ENCODE measurements at places on chromosomes 7 and 10.
A peak's percentile ranks its signal among the peaks of the same experiment; 100 is the strongest.

DNA sequence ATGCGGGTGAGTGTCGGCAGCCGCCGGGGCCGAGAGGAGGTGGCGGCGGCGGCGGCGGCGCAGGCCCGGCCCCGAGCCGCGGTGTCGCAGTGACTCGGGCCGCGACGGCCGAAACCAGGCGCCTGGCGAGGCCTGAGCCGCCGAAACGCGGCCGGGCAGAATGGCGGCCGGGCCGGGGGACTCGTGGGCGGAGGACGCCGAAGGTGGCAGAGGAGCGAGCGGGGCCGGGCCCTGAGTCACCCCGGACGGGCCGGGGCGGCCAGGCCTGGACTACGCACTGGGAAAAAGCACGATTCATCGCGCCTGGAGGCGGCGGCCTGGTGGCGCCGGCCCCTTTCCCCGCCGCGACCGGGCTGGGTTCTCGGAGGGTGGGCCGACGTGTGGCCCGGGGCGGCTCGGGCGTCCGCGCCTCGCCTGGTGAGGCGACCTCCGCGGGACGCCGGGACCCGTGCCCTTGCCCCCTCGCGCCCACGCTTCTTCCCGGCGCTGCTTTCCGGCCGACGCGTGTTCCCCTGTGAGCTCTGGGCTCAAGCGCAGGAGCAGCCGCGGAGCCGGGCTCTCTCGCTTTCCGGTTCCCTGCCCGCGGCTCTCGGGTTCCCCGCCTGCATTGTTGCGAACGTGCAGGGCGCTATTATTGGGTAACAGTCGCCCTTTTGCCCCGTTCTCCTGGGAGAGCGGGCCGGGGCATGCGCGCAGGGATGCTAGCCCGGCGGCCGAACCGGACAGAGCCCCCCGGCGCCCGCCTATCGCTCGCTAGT, 500 bp downstream of the CUL1 start:
- DNase-seq, result peak; percentile 60

- no peak for DNase-seq
Observed at GRCh38 chr7:27031289-27032172, 64.3 kb downstream of the HOXA1 start.

DNA sequence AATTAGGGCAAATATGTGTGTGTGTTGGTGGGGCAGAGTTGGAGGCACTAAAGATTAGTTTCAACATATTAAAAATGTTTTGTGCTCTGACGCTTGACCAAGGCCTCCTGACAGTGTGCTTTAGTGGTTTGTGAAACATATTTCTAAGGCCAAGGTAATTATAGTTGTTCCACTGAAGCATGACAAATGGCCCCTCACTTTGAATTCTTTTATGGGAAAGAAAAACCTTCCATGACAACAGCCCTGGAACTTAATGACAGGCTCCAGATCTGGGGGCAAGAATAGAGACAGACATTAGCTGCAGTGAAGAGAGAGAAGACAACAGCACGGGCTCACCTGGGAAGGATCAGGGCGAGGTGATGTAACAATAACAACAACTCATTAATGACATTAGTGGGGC, 155.8 kb downstream of the CHN2 start:
- peak; percentile 11 for DNase-seq

GRCh38 chr10:83990126-83990525, 149.2 kb upstream of the GHITM start:
- DNase-seq, result no peak
